NCI-H2081 treated with DMSO at 0.1 percent for 48 hours (cell line): ENCODE measurements at places on chromosomes 1 and 21.

- DNase-seq = no peak
Observed at GRCh38 chr1:167249702-167250101, 29.0 kb downstream of the POU2F1 start.

GRCh38 chr1:22018583-22019559 lies 17.4 kb downstream of the CELA3A start:
- DNase-seq = no peak

DNA sequence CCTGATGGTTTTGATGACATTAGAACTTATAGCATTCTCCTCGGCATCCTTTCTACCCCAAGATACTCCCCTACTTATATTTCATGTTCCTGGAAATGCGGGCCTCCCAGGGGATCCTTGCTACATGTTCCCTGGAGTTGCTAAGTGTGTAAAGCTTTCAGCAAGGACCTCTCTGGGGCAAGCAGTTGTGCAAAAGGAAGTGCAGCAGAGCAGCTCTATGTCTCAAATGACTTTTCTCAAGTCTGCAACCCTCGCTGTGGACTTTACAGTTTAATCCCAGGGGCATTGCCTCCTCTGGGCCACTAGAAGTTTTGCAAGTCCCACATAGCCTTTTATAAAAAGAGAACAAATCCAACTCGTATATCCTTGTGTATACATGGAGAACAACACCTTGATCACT lies 20.8 kb upstream of the MNDA start:
- DNase-seq = no peak

- no peak for DNase-seq
Observed at GRCh38 chr1:228695015-228695955, 40.0 kb upstream of the RHOU start.

DNA sequence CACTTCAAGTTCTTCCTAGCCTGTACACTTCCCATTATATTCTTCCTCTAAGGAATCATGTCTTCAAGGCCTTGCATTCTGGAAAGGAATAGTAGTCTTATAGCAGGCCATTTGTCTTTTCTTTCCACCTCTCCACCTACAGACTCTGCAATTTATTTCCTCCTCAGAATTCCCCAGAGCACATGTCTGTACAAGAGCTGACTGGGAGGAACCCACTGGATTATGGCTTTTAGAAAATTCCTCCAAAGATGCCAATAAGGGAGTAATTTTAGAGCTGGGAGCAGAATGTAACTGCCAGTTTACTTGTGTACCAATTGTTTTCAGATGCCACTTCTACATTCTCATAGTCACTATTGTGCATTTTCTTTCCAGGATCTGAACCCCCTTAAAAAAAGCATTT lies 3.4 kb upstream of the PSMG1 start:
- no peak for DNase-seq

DNA sequence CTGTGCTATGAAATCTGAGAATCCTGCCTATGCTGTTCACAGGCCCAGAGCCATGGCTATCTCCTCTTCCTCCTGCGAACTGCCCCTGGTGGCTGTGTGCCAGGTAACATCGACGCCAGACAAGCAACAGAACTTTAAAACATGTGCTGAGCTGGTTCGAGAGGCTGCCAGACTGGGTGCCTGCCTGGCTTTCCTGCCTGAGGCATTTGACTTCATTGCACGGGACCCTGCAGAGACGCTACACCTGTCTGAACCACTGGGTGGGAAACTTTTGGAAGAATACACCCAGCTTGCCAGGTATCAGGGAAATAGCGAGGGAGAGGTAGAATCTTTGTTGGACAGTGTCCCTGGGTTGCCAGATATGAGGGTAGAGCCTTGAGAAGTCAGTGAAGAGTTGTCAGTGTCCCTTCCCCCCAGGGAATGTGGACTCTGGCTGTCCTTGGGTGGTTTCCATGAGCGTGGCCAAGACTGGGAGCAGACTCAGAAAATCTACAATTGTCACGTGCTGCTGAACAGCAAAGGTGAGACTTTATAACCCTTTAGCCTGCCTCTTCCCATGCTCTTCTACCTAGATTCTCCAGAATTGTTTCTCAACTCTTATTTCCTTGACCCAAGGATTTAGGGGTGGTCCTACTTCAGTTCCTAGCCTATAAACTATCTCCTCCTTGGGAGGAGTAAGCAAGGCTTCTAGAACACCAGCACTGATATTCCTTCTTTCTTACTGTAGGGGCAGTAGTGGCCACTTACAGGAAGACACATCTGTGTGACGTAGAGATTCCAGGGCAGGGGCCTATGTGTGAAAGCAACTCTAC lies 1.4 kb downstream of the NIT1 start:
- no peak for DNase-seq

GRCh38 chr1:15636436-15636835 lies 19.2 kb downstream of the DDI2 start:
- no peak for DNase-seq

GRCh38 chr1:15100121-15100879 lies 53.2 kb upstream of the TMEM51 start:
- DNase-seq = no peak

- no peak for DNase-seq
Observed at GRCh38 chr1:173749137-173749536, 34.4 kb downstream of the KLHL20 start.

- peak; percentile 46 for DNase-seq
Observed at GRCh38 chr1:62286786-62287224, 32.4 kb downstream of the KANK4 start.

DNA sequence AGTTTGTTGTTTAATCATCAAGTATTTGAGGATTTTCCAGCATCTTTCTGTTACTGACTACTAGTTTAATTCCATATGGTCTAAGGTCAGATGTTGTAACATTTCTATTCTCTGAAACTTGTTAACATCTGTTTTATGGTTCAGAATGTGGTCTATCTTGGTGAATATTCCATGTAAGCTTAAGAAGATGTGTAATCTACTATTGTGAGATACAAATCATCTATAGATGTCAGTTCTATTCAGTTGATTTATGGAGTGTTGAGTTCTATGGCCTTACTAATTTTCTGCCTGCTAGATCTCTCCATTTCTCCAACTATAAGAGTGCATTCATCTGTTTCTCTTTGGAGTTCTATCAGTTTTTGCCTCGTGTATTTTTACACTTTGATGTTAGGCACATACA lies 31.5 kb downstream of the WARS2 start:
- no peak for DNase-seq
